ENCODE measurements at places on chromosomes 11 and 22.
A peak's percentile ranks its signal among the peaks of the same experiment; 100 is the strongest.

DNA sequence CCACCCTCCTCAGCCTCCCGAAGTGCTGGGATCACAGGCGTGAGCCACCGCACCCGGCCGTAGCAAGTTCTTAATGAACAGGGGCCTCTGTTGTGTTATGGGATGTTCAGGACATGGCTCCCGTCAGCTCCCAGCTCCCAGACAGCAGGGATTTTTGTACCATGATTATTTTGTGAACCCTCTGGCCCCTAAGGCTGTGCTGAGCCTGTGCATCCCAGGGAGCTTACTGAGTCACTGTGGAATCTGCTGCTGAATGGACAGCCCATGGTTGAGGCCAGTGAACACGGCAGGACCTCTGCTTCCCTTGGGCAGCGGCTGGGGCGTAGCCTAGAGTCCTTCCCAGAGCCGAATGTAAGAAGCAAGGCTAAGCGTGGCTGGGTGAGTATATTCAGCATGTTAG is 245.2 kb downstream of the NTM start:
- peak; percentile 46 for DNase-seq

- DNase-seq, result no peak
Measured at GRCh38 chr11:73559743-73560142, 38.2 kb downstream of the FAM168A start.

- DNase-seq, result no peak
Measured at GRCh38 chr22:39908136-39908535, 7.3 kb downstream of the GRAP2 start.

- no peak for DNase-seq
Measured at GRCh38 chr11:106379265-106379664, 301.8 kb downstream of the AASDHPPT start.

GRCh38 chr22:25716637-25717036 is 25.4 kb upstream of the MYO18B start:
- DNase-seq, result no peak

All from GM23248 (cell line).